ENCODE measurements at places on chromosomes 1 and 21. TPM values are rescaled to one million over a fixed set of nuclear protein-coding genes. Genes with fewer than 3 reads are reported as not detected.

GRCh38 chr21:46532080-46532479 lies 72.8 kb downstream of the S100B start:
- peaks cover 76% of the 10 kb centered on the region for H3K36me3 ChIP-seq
- no peaks in the 10 kb centered on the region for H3K27me3 ChIP-seq
- H3K4me1 ChIP-seq = peaks cover 13% of the 10 kb centered on the region
- H3K27ac ChIP-seq = no peak overlapping the region
- H3K4me3 ChIP-seq = no peak overlapping the region

GRCh38 chr1:246629976-246630375 lies 63.7 kb downstream of the CNST start:
- H3K4me3 ChIP-seq = no peak overlapping the region
- peaks cover 41% of the 10 kb centered on the region for H3K36me3 ChIP-seq
- no peaks in the 10 kb centered on the region for H3K4me1 ChIP-seq
- DNase-seq = no peak
- no peak overlapping the region for H3K27ac ChIP-seq
- no peaks in the 10 kb centered on the region for H3K27me3 ChIP-seq

GRCh38 chr1:226121587-226122400 lies 59.3 kb downstream of the H3-3A start:
- H3K4me3 ChIP-seq = peak overlapping the region; percentile 81
- peak; percentile 66 for DNase-seq
- no peaks in the 10 kb centered on the region for H3K27me3 ChIP-seq
- H3K27ac ChIP-seq = peak overlapping the region; percentile 81
- H3K36me3 ChIP-seq = no peaks in the 10 kb centered on the region

DNA sequence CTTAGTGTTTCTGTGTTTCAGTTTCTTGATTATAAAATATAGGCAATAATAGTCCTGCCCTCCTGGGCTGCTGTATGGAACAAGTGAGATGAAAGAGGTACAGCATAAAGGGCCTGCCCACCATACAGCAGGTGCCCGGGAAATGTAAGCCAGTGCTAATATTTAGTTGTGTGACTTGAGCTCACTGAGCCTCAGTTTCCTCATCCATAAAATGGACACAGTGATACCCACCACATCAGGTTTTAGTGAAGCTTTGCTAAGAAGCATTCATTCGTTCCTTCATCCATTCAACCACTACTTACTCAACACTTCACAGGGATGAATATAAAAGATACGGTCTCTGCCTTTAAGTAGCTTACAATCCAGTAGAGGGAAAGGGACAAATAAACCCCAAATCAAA lies 19.9 kb downstream of the CNTN2 start:
- H3K27ac ChIP-seq = no peak overlapping the region
- no peaks in the 10 kb centered on the region for H3K36me3 ChIP-seq
- H3K4me1 ChIP-seq = peaks cover 4% of the 10 kb centered on the region
- DNase-seq = no peak
- no peak overlapping the region for H3K4me3 ChIP-seq

GRCh38 chr1:208781391-208782045 lies 537.3 kb upstream of the PLXNA2 start:
- H3K27me3 ChIP-seq = no peaks in the 10 kb centered on the region
- DNase-seq = no peak
- H3K4me1 ChIP-seq = no peaks in the 10 kb centered on the region
- no peaks in the 10 kb centered on the region for H3K36me3 ChIP-seq

Gene TIE1
- 25.1 TPM for total RNA-seq

Gene FCRLB
- 0.33 TPM for total RNA-seq

All from left ventricle myocardium inferior (tissue), 1 donor.